Pulmonary artery endothelial cell (primary cell): ENCODE measurements at places on chromosomes 2 and 18.

DNA sequence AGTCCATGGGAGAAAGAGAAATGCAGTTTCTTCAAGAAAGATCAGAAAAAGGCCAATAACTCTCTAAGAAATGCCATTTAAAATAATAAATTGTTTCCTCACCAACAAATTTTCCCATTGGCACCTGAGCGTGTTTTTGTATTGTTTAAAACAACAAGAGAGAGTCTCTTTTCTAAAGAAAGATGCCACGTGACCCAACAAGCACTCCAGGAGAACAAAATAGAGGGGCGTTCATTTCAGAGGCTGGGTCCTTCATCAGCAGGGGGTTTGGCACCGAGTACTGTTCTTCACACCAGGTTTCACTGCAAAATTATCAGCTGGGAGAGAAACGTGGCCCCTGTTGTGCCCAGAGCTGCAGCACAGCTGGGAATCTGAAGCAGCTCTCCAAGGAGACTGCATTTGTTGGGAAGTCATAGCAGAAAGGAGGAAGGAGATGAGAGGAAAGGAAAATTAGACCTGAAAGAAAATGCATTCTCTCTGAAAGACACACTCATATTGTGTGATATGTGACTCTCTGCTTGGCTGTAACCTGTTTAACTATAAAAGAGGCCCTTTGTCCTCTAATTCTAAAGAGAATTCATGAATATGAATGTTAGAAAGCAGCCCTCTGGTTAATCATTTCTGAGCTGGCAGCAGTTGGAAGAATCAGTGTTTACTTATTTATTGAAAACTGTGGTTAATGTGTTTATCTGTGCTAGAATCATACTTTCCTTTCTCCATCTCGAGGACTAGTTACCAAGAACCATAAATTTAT, 205.3 kb upstream of the CDH20 start:
- no peak for DNase-seq

DNA sequence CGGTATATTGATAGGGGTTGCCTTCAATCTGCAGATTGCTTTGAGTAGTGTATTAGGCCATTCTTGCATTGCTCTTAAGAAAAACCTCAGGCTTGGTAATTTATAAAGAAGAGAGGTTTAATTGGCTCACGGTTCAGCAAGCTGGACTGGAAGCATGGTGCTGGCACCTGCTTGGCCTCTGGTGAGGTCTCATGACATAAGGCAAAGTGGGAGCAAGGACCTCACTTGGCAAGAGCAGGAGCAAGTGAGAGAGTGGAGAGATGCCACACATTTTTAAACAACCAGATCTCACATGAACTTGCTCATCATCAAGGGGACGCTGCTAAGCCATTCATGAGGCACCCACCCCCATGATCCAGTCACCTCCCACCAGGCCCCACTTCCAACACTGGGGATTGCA, 4.9 kb downstream of the MAP3K2 start:
- no peak for DNase-seq

DNA sequence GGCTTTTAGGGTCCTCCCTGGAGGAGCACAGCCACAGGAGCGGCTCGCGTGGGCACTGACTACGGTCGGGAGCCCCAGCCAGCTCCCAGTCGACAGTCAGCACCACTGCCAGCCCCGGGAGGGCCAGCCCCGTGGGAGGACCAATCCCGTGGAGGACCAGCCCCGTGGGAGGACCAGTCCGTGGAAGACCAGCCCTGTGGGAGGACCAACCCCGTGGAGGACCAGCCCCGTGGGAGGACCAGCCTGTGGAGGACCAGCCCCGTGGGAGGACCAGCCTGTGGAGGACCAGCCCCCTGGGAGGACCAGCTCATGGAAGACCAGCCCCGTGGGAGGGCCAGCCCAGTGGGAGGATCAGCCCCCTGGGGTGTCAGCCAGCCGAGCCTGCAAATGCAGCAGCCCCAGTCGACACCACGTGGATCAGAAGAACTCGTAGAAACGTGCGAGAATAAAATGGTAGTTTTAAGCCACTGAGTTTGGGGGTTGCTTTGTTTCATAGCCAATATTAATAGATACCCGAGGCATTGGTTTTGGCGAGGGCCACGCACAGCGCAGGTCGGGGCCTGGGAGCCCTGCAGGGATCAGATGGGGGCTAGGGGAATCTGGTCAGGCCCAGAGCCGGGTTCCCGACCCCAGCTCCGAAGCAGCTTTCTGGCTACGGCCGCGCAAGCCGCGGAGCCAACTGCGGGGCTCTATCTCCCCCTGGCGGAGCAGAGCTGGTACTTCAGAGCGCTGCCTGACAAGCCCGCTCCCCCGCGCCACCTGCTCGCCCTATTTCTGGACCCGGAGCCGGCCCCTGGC, 73.0 kb downstream of the TEX51 start:
- no peak for DNase-seq

DNA sequence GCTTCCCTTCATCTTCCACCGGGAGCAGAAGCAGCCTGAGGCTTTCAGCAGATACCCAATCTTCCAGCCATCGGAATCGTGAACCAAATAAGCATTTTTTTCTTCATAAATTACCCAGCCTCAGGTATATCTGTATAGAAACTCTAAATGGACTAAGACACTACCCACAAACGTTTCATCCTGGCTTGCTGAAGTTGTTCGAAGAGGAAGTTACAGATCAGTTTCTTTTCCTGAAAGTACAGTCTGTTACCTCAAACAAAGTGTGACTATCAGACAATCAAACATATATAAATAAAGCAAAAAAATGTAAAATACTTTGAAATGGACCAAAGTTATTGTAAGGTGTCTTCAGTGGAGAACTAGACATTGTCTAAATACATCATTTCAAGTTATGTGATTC, 97.9 kb downstream of the MREG start:
- DNase-seq = no peak
